ENCODE measurements at places on chromosomes 16 and 17.

DNA sequence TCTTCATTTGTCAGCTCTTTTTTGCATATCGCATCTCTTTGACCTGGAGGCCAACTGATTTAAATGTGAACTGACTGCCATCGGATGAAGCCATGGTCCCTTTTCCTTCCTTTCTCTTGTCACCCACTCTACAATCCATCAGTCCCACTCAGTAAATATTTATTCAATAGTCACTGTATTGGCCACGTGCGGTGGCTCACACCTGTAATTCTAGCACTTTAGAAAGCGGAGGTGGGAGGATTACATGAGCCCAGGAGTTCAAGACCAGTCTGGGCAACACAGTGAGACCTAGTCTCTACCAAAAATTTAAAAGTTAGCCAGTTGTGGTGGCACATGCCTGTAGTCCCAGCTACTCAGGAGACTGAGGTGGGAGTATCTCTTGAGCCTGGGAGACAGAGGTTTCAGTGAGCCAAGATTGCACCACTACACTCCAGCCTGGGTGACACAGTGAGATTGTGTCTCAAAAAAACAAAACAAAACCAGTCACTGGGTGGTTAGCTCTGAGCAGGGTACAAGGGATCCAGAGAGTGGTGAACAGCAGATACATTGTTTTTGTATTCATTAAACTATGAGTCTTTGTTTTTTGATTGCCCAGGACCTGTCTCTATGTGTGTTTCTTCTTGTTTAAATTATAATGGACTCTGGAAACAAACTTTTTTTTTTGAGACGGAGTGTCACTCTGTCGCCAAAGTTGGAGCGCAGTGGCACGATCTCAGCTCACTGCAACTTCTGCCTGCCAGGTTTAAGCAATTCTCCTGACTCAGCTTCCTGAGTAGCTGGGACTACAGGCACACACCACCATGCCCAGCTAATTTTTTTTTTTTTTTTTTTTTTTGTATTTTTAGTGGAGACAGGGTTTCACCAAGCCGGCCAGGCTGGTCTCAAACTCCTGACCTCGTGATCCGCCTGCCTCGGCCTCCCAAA lies 6.9 kb downstream of the PHAF1 start:
- DNase-seq: no peak

DNA sequence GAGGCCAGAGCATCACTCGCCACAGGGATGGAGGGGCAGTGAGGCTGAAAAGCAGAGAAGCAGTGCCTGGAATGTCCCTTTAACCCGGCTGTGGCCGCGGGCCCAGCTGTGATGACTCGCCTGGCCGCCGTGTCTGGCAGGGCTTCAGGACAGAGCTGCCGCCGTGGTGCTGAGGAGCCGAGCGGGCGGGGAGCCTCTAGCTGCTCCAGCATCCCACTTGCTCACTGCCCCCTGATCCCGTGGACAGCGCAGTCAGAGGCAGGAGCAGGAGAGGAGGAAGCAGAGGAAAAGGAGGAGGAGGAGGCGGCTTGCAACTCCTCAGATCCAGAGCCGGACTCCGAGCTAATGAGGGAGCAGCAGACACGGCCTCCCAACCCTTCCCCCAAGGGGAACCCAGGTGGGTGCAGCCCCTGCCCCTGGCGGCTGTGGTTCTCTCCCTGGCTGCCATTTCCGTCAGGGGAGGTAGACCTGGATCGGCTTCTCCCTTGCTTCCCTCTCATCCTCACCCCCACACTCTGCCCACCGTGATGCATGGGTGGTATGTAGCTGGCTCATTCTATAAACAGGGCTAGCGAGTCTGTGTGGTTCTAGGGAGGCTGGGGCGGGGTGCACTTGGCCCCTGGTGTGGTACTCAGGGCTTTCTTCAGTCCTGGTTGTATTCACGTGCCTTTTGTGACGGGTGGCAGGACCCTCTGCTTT lies 165.7 kb downstream of the CMIP start:
- peak; percentile 80 for DNase-seq

DNA sequence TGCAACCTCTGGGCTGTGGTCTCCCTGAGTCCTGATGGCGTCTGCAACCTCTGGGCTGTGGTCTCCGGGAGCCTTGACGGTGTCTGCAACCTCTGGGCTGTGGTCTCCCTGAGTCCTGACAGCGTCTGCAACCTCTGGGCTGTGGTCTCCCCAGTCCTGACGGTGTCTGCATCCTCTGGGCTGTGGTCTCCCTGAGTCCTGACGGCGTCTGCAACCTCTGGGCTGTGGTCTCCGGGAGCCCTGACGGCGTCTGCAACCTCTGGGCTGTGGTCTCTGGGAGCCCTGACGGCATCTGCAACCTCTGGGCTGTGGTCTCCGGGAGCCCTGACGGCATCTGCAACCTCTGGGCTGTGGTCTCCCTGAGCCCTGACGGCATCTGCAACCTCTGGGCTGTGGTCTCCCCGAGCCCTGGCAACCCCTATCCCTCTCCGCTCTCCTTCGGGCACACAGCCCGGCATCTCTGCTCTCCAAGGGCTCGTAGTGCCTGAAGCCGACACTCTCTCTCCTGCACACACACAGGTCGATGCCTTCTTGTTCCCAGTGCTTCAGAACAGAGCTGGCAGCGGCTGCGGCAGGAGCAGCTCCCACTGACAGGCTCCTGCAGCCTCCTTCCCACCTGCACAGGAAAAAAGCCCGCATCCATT lies 45.6 kb downstream of the METRNL start:
- no peak for DNase-seq

- DNase-seq: no peak
Measured at GRCh38 chr16:2060346-2060745, 12.6 kb downstream of the TSC2 start.

GRCh38 chr16:82728901-82729300 lies 102.1 kb downstream of the CDH13 start:
- no peak for DNase-seq

DNA sequence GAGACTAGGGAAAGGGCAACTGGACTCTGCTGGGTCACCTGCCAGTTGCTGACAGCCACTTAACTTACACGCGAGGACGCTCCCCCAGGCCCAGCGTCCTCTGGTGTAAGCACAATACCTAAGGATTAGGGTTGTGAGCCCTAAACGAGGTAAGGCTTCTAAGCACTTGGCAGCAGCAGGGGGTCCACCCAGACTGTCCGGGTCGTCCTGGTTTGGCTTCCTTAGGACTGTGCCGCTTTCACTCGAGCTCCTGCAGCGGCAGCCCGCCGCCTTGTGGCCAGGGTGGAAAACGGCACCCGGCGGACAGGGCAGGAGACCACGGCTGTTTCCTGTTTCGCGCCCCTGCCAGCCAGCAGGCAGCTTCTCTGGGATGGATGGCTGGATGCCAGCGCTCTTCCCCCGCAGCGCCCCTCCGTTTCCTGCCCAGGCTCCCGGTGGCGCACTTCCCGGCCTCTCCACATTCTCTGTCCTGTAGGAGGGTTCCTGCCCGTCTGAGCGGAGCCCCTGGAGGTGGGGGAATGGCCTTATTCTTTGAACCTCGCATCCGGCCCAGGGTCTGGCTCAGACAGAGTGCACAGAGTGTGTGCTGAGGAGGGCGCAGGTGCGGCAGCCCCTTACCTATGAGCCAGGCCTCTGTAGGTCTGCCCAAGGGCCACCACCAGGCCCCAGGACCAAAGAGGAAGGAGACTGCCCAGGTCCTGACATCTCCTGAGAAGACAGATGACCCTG lies 47.0 kb upstream of the AMZ2 start:
- peak; percentile 82 for DNase-seq

- DNase-seq: no peak
Measured at GRCh38 chr16:18941471-18941870, 15.3 kb upstream of the SMG1 start.

DNA sequence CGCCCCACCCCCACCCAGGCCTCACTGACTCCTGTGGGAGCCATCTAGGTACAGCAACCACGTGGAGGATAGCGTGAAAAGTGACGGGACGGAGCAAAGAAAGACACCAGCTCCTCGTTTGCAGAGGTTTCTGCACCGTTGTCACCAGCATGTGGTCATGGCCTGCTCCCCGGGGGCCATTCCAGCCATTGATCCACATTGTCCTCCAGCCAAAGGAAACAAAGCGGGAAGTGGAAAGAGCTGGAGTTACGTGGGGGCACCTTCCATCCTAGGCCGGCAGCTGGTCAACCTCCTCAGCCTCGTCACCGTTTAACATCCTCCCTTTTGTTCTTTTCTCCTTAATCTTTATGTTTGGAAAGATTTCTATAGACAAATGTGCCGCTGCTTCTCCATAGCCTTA lies 153.7 kb downstream of the RPTOR start:
- no peak for DNase-seq

DNA sequence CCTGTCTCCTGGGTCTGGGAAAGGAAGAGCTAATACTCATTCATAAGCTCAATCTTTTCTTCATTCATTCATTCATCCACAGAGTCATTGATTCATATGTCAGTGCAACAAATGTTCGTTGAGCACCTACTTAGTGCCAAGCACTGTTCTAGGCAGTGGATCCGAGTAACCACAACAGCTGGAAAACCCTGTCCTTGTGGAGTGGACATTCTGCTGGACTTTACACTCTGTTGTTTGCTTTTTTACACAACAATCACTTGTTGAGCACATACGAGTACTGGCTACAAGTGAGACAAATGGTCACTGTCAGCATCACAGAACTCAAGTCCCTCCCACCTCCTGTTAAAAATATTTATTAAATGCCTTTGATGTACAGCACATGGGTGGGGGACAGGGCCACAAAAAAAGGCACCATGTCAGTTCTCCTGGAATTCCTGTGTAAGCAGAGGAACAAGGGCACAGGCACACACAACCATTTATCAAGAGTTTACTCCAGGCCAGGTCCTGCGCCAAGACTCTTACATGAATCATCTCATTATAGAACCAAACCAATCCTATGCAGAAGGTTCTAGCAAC lies 46.9 kb downstream of the TEKT5 start:
- DNase-seq: no peak

GRCh38 chr17:78746263-78746948 lies 35.7 kb downstream of the CYTH1 start:
- DNase-seq: peak; percentile 43

GRCh38 chr17:45190503-45191255 lies 29.0 kb downstream of the HEXIM2 start:
- DNase-seq: no peak

All from adipocyte (in vitro differentiated cells).